ENCODE measurements at places on chromosomes 11 and 22. TPM values are rescaled to one million over a fixed set of nuclear protein-coding genes. Genes with fewer than 3 reads are reported as not detected.

NPAS4 gene
- total RNA-seq: not detected

ADM2 gene
- total RNA-seq: not detected

DPP3 gene
- total RNA-seq: 28.2 TPM

RAB30 gene
- 28.8 TPM for total RNA-seq

GALNT18 gene
- 20.1 TPM for total RNA-seq

RASSF10 gene
- not detected for total RNA-seq

CADM1 gene
- 49.8 TPM for total RNA-seq

RAG2 gene
- total RNA-seq: not detected

PNPLA3 gene
- 1.5 TPM for total RNA-seq

TMEM25 gene
- 12.6 TPM for total RNA-seq

RAB39A gene
- total RNA-seq: 2.4 TPM

RIMBP3C gene
- 0.59 TPM for total RNA-seq

KCNQ1OT1 gene
- 7.4 TPM for total RNA-seq

CHEK1 gene
- 0.60 TPM for total RNA-seq

MRGPRX3 gene
- total RNA-seq: not detected

PRG3 gene
- not detected for total RNA-seq

ELP4 gene
- total RNA-seq: 19.2 TPM

OR8G1 gene
- not detected for total RNA-seq

ARHGAP8 gene
- total RNA-seq: 5.7 TPM

MYH9 gene
- total RNA-seq: 361 TPM

CLP1 gene
- 6.9 TPM for total RNA-seq

OR52I2 gene
- total RNA-seq: not detected

ASPHD2 gene
- total RNA-seq: 1.2 TPM

PDGFD gene
- total RNA-seq: 26.0 TPM

CEP164 gene
- total RNA-seq: 53.4 TPM

DDI1 gene
- not detected for total RNA-seq

PANX3 gene
- not detected for total RNA-seq

NPTXR gene
- 7.6 TPM for total RNA-seq

KIF18A gene
- total RNA-seq: 0.60 TPM

RAC2 gene
- 6.3 TPM for total RNA-seq

CCDC87 gene
- 1.1 TPM for total RNA-seq

HEPACAM gene
- total RNA-seq: 14.4 TPM

TRIM29 gene
- total RNA-seq: 42.0 TPM

OR51B5 gene
- 2.0 TPM for total RNA-seq

MYOD1 gene
- not detected for total RNA-seq

CLDN5 gene
- total RNA-seq: 210 TPM

OR10A2 gene
- total RNA-seq: not detected

DEFB131B gene
- not detected for total RNA-seq

KCNC1 gene
- not detected for total RNA-seq

RFPL1 gene
- not detected for total RNA-seq

PGGHG gene
- total RNA-seq: 43.7 TPM

IGF2 gene
- 131 TPM for total RNA-seq

GAL3ST1 gene
- 17.4 TPM for total RNA-seq

TEX54 gene
- not detected for total RNA-seq

LRRC32 gene
- 63.4 TPM for total RNA-seq

Data from tibial nerve (tissue), 4 donors.